ENCODE measurements at places on chromosomes 2 and 18. TPM values are rescaled to one million over a fixed set of nuclear protein-coding genes. Genes with fewer than 3 reads are reported as not detected.

The DHX57 gene
- polyA plus RNA-seq = 12.9 TPM

DNA sequence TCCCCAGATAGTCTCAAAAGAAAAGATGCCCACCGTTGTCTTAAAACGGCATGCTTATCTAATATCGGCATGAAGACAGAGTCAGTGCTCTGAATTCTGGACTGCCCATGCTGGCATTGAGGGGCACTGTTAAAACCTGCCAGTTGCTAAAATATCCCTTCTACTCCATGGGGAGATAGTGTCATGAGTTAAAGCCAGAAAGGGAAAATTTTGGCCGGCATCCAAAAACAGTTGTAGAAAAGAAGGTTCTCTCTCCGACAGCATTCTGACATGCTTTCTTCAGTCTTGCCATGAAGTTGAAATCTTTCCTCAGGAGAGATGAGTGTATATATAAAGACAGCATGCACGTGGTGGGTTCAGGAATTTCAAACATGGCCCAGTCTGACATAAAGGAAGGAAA, 401.3 kb upstream of the PIK3C3 start:
- no peak for DNase-seq

DNA sequence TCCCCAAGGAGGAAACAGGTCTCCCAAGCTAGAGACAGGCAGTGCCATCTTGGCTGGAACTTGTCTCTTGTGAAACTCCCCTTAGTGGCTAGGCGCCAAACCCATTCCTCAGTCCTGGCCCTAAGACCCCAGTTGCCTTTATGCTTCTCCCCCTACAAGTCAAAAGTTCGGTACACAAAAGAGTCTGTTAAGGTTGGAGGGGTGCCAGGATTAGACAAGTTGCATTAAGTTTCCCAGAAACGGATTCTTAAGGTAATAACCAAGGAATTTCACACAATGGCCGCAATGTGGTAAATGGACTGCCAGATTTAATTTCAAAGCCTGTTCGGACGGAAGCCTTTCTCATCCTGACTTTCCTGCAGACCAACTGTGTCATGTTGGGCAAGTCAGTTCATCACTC, 80.7 kb downstream of the CCBE1 start:
- no peak for DNase-seq

The NOSTRIN gene
- not detected for polyA plus RNA-seq

GRCh38 chr2:170953941-170954340, 24.9 kb downstream of the GORASP2 start:
- no peak for DNase-seq

GRCh38 chr2:127951026-127951425, 65.3 kb upstream of the AMMECR1L start:
- no peak for DNase-seq

DNA sequence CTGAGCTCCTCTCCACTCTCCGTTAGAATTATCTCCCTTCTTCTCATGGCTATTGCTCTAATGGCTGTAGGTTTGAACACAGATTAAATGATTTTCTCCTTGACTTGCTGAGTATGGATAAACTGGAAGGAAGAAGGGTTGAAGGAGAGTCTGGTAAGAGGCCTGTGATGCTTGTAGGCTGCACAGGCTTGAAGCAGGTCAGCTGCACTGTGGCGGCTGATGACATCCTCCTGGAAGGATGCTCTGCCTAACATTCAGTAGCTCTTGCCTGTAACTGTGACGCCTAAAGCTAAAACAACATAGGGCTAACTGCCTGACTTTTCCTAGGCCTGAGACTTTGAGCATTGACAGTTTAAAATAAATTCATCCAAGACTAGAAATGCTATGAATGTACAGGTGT, 166.3 kb downstream of the MREG start:
- no peak for DNase-seq

DNA sequence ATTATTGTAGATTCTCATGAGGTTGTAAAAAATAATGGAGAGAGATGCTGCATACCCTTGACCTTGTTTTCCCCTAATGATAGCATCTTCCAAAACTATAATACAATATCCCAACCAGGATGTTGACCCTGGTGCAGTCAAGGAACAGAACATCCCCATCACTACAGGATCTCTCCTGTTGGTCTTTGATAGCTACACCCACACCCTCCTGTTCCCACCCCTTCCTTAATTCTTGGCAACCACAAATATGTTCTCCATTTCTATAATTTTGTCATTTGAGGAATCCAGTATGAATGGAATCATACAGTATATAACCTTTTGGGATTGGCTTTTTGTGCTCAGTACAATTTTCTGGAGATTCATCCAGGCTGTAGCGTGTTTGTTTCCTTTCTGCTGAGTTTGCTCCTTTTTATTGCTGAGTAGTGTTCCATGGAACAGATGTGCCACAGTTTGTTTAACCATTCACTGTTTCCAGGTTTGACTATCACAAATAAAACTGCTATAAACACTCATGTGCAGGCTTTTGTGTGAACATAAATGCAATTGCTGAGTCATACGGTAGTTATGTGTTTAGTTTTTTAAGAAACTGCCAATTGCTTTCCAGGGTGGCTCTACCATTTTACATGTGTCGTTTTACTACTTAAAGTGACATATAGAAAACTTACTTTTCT, 22.2 kb downstream of the MCFD2 start:
- DNase-seq = no peak

GRCh38 chr2:40160751-40161218, 291.1 kb downstream of the SLC8A1 start:
- no peak for DNase-seq

DNA sequence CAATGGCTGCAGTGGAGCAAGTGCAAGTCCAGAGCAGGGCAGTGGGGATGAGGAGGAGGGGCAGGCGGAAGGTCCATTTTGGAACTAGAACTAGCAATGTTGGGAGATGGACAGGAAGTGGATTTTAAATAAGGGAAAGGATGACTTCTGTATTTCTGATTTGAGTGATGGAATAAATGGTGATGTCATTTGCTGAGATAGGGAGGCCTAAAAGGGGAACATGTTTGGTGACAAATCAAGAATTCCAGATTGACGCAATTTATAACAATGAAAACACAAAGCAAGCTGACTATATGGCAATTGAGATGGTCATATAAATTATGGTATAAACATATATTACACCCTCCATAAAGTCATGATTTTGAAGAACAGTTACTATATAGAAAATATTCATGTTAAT, 209.3 kb downstream of the SS18 start:
- DNase-seq = no peak

- DNase-seq = no peak
Measured at GRCh38 chr2:160870729-160871465, 289.3 kb upstream of the TANK start.

DNA sequence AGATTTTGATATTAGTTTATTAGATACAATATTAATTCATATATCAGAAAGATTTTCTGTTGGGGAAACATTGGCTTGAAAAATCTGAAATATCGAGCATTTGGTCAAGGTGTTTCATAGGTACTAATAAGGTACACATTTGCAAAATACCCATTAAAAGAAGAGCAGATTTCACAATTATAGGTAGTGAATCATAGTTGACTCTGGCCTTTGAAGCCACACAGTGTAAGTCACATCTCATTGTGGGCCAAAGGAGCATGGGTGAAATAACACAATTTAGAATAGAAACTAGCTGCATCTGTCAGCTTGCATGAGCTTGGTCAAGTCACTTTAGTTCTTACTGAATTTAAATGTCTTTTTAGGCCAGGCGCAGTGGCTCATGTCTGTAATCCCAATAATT, 4.9 kb downstream of the KDM3A start:
- DNase-seq = no peak

- no peak for DNase-seq
Measured at GRCh38 chr2:130263606-130264005, 65.4 kb upstream of the TUBA3E start.

GRCh38 chr18:13313006-13313686, 94.6 kb downstream of the LDLRAD4 start:
- no peak for DNase-seq

DNA sequence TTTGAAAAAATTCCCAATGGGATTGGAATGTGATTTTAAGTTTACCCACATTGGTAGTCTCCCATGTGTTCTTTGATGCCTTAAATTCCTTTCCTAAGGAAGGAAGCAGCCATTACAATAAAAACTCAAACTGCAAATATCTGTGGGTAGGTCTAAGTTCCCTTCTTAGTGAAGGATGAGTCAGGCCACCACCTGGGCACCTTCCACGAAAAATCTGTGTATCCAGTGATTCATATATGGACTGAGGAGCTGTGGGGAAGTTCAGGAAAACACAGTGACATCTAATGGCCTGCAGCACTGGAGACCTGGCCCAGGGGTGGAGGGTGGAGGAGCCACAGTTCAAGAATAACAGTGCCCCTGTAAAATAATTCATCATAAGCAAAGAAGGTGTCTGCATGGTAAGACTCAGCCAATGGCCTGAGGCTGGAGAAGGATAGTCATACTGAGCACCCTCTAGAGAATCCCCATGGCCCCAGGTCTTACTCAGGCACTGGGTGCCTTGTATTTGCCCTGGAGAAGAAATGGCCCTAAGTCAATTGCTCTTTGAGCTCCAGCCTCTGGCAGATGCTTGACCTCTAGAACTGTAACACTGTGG, 248.6 kb downstream of the SP3 start:
- DNase-seq = no peak

DNA sequence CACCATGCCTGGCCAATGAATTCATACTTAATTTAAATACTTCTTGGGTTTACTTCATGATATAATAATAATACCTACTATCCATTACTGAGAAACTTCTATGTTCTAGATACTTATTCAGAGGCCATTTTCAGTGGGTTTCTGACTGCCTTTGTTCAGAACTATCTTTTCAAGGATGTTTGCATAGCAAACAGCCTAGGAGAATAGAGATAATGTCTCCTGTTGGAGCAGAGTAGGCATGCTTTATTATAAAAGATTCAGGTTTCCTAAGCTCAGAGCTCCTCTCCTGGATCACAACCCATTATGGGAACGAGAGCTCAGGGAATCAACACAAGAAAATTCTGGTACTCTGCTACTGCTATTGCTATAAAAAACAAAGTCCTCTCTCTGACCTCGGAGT, 11.1 kb downstream of the FASTKD1 start:
- no peak for DNase-seq

- DNase-seq = no peak
Measured at GRCh38 chr2:195473862-195474261, 183.2 kb upstream of the SLC39A10 start.

DNA sequence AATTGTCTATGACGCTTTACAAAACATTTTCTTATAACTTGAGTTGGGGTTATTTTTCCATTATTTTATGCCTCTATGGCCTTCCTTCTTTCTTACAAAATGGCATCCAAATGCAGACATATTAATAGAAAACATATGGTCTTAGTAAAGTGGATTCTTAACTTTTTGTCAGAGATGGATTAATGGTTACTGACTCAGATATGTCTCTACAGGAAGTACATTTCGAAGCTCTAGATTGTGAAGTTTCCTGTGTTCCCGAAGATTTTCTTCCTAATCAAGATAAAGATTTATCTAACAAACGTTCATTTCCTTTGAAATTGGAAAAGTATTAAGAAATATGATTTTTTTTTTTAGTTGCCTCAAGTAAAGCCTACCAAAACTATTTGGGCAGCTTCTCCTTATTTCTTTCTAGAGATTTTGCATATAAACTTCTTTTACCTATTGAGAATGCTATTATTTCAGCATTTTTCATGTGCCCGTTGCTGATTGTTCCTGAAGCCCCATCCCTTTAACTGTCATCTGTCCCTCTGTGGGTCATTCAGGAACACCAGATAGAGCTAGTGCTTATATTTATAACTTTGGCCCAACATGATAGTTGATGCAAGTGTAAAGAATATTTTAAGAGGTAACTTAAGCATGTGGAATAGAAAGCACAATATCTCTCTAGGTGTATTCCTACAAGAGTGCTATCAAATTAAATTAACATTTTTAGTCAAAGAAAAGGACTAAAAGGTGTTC, 498.0 kb downstream of the CCDC85A start:
- DNase-seq = no peak

GRCh38 chr2:118495290-118495689, 352.2 kb downstream of the EN1 start:
- DNase-seq = no peak

The CNTNAP5 gene
- polyA plus RNA-seq = not detected

The CAVIN2 gene
- 3.1 TPM for polyA plus RNA-seq

The EHBP1 gene
- 4.2 TPM for polyA plus RNA-seq

- no peak for DNase-seq
Measured at GRCh38 chr18:10064267-10064666, 150.5 kb downstream of the VAPA start.

GRCh38 chr2:174544156-174544555, 53.4 kb downstream of the WIPF1 start:
- DNase-seq = no peak
